Neural progenitor cell (in vitro differentiated cells): ENCODE measurements at places on chromosomes 7 and 10.

GRCh38 chr7:19677180-19677579 lies 31.7 kb downstream of the POLR1F start:
- DNase-seq: no peak

GRCh38 chr10:6473430-6473829 lies 106.6 kb downstream of the PRKCQ start:
- DNase-seq: no peak

GRCh38 chr10:59885430-59886134 lies 20.8 kb downstream of the CCDC6 start:
- no peak for DNase-seq

GRCh38 chr10:11499425-11500071 lies 111.9 kb downstream of the USP6NL start:
- DNase-seq: no peak

- no peak for DNase-seq
Measured at GRCh38 chr7:106001886-106002285, 38.8 kb downstream of the CDHR3 start.

GRCh38 chr10:5314840-5315239 lies 49.9 kb upstream of the UCN3 start:
- DNase-seq: no peak

DNA sequence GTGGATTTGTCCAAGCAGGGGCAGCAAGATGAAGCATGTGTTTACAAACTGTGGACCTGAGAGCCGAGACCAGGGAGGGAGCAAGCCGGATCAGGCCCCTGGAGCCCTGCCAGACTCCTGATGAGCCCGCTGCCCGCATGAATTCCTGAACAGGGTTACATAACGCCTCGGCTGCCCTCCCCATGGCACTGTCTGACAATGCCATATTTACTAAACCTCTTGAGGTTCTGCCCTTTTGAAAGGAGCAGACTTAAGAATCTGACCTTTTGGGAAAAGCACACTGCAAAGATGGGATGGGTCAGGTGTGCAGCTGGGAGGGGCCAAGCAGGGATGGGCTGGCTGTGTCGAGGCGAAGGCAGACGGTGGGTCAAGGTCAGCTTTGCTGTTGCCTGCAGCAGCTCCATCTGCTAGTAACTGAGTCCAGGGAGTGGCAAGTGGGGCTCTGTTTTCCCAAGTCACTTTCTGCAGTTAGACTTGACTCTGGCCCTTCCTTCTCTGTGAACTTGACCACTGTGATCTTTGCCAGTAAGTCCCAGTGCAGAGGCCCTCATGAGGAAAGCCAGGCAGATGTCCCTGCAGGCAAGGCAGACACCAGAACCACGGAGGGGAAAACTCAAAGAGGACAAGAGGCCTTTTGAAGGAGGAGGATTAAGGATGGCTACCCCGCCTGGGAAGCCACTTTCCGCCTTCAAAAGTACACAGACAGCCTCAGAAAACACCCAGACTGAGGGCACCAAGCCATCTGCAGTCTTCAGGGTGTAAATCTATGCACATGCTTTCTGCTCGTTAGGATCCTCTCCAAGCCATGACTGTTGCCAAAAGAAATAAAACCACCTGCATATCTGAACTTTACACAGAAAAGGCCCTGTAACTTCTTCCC lies 175.8 kb downstream of the TNS3 start:
- DNase-seq: no peak

DNA sequence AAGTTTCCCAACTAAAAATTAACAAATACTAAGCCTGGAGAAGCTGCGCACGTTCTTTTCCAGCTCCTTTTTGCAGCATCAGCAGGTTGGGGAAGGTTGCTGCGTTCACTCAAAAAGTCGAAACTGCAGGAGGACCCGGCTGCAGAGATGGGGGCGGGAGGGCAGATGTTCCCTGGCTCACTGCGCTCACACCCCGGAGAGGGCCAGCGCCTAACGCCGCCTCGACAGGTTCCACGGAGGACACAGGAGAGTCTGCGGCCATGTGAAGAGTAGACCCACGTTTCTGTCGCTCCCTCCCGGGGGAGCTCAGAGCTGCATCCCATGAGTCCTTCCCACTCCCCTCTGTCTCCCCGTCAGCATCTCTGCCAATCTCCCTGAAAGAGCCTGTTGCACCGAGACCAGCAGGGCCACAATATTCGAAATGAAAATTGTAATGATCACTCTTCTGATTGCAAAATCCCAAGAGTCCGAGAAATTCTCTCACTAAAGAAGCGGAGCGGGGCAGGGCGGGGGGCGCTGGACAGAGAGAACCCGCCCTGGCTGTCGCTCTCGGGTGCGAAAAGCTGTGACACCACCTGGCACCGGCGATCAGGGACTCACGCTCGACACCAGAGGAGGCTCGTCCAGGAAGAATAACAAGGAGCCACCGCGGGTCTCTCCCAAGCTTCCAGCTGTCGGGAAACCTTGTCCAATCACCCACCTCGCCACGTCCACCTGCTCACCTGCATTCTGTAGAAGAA lies 131.5 kb upstream of the PFKP start:
- no peak for DNase-seq

GRCh38 chr10:71836596-71836974 lies 14.5 kb downstream of the PSAP start:
- no peak for DNase-seq
